ENCODE measurements at places on chromosomes 12 and 14. TPM values are rescaled to one million over a fixed set of nuclear protein-coding genes. Genes with fewer than 3 reads are reported as not detected.

DNA sequence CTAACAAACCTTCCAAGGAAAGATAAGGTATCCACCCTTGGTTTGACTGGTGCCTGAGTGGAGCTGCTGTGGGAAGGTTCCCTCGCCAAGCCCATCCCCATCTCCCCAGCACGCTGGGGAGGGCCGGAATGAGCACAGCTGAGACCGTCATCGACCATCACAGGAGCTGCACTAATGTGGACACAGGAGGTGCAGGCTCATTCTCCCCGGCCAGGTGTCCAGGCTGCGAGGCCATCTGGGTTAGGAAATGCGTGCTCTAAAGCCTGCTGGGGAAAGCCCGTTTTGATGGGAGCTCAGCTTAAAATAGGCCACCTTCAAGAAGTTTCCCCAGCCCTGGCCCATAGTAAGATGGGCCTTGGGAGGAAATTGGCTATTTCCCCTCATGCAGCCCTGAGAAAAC is 35.2 kb upstream of the FOXN3 start:
- no peak for DNase-seq

DNA sequence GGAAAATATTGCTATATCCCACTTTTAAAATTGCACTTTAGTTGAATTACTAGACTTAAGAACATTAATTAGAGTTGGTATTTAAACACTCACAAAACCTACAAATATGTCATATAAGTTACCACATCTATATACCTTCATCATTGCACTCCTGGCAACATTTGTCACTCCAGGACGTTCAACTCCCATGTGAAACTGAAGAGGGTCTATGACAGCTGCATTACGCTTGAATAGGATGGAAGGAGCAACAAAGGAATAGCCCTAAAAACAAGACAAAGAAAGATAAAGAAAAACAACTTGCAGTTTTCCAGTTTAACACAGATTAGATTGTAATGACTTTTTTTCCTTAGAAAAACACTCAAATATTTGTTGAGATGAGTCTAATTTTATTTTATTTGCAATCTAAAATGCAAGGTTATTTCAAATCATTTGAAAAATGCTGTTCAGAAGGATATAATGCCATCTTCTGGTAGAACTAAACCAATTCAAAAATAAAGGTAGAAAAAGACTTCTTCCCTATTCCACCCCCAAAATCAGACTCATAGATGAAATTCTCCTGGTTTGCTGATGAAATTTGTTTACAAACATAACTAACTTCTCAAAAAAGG is 84.3 kb upstream of the TTC7B start:
- DNase-seq, result no peak

Gene PEX5
- 40.8 TPM for total RNA-seq

- DNase-seq, result no peak
Observed at GRCh38 chr14:23537351-23538049, 14.1 kb downstream of the ZFHX2 start.

- DNase-seq, result no peak
Observed at GRCh38 chr14:26088275-26088674, 509.6 kb downstream of the NOVA1 start.

Data from thymus (tissue), 14 donors.